ENCODE measurements at places on chromosomes 2 and 18.

DNA sequence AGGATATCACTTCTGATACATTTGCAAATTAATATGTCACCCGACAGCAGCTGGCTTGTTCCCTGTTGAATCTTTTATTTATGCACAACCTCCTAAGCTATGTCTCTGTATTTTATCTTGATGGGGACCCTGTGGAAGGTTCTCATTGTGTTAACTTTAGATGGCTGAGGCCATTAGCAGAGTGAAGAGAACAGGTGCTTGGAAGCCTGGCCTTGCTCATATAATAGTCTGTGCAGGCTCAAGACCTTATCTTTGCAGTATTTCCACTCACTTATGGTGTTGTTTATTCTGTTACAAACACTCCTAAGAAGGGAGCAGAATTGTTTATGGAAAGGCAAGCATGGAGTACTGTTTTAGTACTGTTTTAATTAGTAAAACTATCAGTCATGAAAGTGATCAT is 107.6 kb downstream of the SETBP1 start:
- no peak for DNase-seq

GRCh38 chr18:42640160-42640559 is 475.3 kb downstream of the RIT2 start:
- no peak for DNase-seq

- no peak for DNase-seq
These were observed 7.5 kb upstream of the BCL11A start for GRCh38 chr2:60560734-60561644.

- DNase-seq, result no peak
These were observed 165.8 kb upstream of the TCF4 start for GRCh38 chr18:55753643-55754263.

DNA sequence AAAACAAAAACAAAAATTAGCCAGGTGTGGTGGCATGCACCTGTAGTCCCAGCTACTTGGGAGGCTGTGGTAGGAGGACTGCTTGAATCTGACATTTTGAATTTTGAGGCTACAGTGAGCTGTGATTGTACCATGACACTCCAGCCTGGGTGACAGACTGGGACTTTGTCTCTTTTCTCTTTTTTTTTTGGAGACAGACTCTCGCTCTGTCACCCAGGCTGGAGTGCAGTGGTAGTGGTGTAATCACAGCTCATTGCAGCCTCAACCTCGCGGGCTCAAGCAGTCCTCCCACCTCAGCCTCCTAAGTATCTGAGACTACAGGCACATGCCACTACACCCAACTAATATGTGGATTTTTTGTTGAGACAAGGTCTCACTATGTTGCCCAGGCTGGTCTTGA is 35.6 kb downstream of the ANKRD44 start:
- DNase-seq, result no peak

GRCh38 chr2:69436596-69436937 is 668 bp downstream of the NFU1 start:
- DNase-seq, result no peak

DNA sequence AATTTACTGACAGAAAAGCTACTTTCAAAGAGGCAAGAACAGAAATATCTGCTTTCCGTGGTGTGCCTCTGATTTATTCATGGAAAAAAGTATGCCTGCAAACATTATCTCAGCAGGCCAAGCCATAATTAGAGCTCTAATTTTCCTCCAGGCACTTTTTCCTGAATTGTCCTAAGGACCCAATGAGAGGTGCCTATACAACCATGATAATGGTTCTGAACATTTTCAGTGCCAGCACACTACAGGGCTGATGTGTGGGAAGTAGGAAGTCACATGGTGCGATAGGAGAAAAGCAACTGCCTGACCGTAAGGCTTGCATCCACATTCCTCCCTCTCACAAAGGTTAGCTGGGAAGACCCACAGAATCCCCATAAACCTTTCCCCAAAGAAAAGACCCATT is 45.9 kb upstream of the EGR4 start:
- DNase-seq, result no peak

DNA sequence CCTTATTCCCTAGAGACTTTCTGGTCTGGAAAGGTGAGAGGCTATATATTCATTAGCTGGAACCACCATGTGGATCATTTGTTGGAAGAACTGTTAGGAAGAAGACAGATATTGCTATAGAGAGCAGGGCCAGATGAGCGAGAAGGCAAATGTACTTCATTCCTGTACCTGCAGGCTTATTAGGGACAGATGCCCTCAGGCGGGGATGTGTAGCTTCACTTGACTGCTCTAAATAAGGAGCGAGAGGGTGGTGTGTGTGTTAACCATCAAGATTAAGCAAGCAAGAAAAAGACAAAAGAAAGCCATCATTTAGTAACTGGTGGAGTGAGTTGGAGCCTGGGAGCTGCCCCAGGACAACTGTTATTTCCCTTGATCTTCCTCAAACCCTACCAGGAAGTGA is 36.4 kb downstream of the NEDD4L start:
- DNase-seq, result no peak

DNA sequence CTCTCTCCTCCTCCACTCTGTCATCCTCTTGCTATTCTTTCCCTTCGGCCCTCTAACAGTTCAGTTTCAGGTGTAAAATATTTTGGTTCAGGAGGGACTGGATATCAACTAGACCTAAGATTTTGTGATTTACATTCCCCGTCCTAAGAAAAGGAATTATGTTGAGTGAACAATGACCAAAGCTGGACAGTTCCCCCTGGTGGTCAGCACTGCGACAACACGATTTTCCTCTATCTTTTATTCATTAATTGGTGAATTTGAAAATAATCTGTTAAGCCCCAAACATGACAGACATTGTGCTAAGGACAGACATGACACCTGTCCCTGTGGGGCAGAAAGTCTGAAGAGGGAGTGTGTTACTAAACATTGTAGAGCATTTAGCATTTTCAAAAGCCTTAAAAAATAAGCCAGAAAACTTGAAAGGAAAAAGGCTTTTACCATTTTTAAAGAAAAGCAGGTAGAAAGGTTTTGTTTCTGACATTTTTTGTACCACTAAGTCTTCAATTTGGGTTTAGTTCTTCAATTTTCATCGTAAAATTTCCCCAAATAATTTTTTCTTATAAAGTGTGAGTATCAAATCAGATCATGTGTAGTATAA is 28.4 kb upstream of the GTF2A1L start:
- no peak for DNase-seq

- DNase-seq, result no peak
These were observed 516.7 kb downstream of the ERBB4 start for GRCh38 chr2:212021947-212022346.

GRCh38 chr2:48826986-48827385 is 71.5 kb upstream of the LHCGR start:
- no peak for DNase-seq

DNA sequence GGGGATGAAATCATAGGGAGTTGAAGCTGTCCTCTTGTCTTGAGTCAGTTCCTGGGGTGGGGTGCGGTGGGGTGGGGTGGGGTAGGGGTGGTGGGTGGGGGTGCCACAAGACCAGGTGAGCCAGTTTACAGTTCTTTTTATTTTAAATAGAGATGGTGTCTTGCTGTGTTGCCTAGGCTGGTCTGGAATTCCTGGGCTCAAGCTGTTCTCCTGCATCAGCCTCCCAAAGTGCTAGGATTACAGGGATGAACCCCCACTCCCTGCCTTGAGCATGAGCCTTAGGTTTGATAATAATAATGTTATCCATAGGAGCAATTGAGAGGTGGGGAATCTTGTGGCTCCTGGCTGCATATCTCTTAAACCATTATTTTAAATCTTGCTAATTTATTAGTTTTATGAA is 183.1 kb upstream of the ALPP start:
- DNase-seq, result no peak

Data from activated CD4-positive, alpha-beta T cell treated with anti-CD3 and anti-CD28 coated beads, Interleukin-2, amount 50 U/mL, for 24 hours (primary cell).